ENCODE measurements at places on chromosomes 6 and 20.

DNA sequence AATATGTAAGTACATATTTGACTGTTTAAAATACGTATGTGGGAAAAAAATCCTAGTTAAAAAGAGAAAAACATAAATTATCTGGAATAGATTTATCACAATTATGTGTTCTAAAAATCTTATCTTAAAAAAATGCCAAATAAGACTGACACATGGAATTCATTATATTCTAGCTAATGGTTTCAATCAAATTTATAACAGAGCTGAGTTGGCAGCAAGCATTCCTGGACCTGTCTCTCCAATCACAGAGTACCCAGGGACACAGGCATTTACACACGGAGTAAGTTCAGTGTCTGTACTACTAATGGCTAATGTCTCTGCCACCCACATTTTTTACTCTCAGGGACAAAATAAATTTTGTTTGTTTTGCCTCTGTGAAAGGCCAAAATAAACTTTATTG is 122.3 kb downstream of the RPS12 start:
- DNase-seq, result no peak

GRCh38 chr6:36386495-36387439 is 702 bp downstream of the ETV7 start:
- DNase-seq, result peak; percentile 16

GRCh38 chr6:29723262-29723665 is at the start of gene HLA-F:
Gene HLA-F, plus strand, starts transcription at chr6:29723434. Its CDS starts 30 bp downstream, at chr6:29723464.
- no peak for DNase-seq

DNA sequence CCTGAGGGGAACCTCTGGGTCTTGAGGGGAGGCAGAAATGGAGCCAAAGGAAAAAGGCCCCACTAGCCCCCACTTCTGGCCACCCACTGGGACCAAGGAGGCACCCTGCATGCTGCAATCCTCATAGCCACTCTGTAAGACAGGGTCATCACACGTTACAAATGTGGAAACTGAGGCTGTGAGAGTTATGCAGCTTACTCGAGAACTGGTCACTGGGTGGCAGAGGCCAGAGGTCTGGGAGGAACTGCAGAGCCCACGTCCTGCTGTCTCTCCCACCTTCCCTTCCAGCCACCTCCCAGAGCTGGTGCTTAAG is 18.1 kb downstream of the LEMD2 start:
- DNase-seq, result no peak

DNA sequence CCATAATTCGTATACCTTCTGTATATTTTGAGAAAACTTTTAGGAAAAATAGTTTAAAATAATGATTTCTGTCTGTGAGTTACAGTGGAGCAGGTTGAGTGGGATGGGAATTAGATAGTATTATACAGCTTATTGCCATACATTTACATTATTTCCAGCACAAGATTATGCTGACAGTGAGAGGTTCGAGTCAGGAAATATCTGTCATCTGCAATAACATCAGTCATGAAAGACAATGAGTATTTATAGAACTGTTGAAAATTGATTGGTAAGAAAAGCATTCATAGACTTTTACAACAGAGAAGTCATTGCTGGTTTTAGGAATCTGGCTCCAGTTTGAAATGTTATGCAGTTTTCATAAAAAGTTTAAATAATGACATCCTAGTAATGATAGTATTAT is 45.9 kb downstream of the FAM135A start:
- no peak for DNase-seq

DNA sequence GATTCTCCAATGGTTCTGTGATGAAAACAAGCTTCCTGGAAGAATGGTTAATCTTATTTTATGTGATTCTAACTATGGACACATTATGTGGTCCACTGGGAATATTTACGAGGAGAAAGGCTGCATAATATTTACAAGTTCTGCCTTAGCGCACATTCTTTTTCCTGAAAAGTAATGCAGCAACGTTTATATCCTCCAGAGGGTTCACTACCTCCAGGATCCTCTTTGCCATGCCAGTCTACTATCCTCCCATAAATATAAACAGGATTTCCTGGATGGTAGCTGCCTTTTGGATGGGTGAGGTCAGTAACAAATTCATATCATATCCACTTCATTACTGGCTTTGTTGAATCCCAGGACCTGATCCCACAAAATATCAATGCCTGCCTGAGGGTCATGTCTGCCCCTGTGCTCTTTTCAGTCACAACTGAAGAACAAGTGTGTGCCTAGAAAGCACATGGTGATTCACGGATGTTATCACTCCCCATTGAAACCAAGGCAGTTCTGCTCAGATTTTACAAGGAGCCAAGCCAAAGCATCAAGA is 30.4 kb downstream of the ADGRF5 start:
- no peak for DNase-seq

GRCh38 chr20:58616411-58616810 is 34.7 kb upstream of the STX16 start:
- no peak for DNase-seq

DNA sequence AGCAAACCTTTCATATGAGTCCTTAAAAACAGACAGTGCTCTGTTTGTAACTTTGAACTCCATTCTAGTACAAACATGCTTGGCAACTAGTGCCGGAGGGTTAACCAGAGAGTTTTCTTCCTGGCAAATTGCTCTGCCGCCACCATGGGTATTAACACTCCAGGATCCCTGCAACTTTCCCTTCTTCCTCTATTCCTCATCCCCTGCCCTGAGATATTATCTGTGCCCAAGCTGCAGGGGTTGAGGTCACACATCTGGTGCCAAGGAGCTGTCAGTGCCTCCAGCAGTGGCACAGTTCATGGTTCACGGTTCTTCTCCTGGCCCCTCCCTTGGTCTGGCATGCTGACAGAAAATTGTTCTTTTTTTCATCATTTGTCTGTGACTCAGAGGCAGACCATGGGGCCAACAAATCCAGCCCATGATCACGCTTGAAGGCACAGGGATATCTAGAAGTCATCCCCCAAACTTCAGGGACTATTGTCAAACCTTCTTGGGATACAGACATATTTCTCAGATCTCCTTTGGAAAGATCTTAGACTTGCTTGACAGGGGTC is 77.5 kb downstream of the ATXN1 start:
- DNase-seq, result no peak

DNA sequence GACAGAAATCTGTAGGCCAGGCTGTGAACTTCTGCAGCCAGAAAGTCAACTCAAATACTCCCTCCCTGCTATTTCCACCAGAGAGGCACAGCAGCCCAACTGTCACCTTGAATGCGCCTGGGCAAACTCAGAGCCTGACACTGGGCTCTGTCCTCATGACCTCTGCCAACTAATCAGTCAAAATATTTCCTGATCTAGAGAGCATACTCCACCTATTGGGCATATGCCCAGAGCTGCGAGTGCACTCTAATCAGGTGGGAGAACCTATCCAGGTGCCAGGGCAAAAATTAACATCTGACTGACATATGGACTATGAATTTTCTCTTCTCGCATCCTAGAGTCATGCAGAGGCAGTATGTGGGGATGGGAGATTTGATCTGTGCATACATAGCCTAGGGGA is 406.3 kb upstream of the RUNX2 start:
- no peak for DNase-seq

- DNase-seq, result no peak
Measured at GRCh38 chr6:71510057-71510713, 221.6 kb downstream of the OGFRL1 start.

- peak; percentile 44 for DNase-seq
Measured at GRCh38 chr6:127118298-127119101, at the start of gene RSPO3. Gene RSPO3, plus strand, starts transcription at chr6:127118671. Its CDS starts 522 bp downstream, at chr6:127119193.

- no peak for DNase-seq
Measured at GRCh38 chr6:6492675-6493074, 95.8 kb upstream of the LY86 start.

GRCh38 chr20:62782893-62783278 is 13.4 kb upstream of the MRGBP start:
- no peak for DNase-seq

- no peak for DNase-seq
Measured at GRCh38 chr20:61037498-61037897, 214.6 kb upstream of the CDH4 start.

DNA sequence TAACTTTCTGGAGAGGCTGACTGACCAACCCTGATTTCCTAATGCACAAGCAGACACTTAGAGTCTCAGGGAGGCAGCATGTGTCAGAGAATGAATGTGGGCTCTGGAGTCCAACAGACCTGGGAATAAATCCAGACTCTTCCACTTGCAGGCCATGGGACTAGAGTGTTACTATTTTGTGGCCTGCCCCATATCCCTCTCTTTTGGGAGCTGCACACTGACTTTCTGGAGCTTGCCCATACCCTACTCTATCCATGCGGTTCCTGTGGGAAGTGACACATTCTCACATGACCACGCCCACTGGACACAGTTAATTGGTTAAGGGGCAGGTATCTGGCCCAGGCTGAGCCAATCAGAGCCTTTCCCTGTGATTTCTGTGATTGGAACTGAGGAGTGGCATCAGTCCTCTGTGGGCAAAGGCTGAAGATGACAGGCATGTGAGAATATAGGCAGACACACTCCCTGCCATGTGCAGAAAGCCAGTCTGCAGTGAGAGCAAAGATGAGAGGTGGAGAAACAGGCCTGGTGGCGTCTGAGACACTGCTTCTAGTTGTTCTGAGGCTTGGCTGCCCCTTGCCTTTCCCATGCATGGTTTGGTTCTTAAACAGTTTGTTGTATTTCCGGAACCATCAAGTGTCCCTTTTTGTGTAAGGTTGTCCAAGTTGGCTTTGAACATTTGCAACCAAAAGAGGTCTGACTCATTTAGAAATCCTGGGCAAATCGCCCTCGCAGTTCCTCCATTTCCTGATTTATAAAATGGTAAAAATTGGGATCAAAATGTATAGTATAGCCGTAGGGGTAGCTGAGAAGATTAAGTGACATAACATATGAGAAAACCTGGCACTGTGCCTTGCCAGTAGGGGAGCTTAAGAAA is 125.6 kb downstream of the CDC5L start:
- no peak for DNase-seq

DNA sequence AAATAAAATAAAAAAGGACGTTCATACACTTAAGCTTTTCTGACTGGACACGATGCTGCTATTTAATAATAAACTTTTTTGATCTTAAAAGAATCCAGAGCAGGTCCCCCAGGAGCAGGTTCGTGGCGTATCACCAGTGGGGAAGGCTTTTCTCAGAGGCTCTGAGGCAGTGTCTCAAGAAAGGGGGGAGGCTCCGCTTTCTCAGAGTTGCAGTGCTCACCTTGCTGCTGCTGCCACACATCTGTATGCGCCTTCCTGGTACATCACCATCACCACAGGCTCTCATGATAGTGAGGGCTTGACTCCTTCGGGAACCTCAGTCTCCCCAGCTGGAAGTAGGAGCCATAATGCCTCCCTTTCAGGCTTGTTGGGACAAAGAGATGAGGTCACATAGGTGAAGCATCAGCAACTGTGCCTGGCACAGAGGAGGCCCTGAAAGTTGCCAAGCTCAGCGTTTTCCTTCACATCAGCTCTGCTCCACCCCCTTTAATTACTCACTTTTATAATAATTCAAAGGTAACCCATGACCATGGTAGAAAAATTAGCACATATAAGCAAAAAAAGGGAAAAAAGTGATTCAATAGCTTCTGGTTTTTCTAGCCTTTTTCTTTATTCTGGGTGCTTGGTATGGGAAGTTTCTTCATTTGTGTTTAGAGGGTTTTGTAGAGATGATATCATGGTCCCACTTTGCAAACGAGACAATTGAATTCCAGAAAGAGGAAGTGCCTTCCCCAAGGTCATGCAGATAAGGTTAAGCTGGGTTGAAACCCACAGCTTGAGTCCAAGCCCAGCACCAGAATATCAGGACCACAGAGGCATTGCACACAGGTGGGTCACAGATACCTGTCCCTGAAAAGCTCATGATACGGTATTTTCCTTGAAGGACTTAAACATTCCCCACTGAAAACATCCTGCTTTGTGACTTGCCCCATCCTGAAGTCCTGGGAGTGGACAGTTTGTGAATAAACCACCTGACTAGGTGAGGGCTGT is 24.5 kb downstream of the SRSF3 start:
- DNase-seq, result no peak

DNA sequence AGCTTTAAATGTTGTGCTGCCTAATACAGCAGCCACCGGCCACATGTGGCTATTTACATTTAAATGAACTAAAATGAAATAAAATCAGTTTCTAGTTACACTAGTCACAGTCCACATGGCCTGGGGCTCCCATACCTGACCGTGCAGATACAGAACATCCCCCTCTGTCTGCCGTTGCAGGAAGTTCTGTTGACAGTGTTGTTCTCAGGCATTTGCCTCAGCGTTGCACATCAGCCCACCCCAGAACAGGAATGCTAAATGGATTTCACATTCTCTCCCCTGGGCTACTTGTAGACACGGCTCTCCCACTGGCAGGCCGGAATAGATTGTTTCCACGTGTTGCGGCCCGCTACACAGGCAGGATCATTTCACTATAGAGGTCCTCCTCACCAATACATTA is 26.3 kb downstream of the JAG1 start:
- DNase-seq, result no peak

- DNase-seq, result no peak
Measured at GRCh38 chr20:45538209-45538799, 978 bp downstream of the WFDC6 start.

DNA sequence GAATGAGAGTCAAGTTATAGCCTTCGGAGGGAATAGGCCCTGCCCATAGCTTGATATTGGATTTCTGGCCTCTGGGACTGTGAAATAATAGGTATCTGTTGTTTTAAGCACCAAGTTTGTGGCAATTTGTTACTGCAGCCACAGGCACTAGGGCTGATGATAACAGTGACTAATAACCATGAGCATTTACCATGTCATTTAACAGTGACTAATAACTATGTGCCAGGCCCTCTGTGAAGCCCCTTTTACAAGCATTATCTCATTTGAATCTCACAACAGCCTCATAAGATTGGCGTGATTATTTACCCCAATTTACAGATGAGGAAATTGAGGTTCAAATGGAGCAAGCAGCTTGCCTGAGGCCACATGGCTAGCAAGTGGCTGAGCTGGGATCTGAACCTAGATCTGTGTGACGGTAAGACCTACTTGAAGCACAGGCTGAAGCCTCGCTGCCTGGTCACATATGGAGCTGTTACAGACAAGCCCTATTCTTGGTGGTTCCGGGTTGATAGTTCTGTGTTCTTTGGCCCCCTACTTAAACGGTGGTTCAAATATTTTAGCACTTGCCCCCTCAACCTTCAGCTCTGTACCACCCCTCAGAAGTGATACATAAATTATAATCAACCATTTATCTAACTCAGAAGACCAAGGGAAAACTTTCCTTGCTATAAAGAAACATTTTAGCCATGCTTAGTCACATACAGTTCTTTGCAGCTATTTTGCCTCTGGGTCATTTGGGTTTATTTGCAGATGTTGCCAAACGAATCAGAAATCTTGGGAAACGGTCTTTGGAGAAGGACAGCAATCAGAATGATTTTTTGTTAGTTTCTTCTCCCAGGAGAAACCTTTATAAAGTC is 98.3 kb downstream of the ELOVL5 start:
- no peak for DNase-seq

DNA sequence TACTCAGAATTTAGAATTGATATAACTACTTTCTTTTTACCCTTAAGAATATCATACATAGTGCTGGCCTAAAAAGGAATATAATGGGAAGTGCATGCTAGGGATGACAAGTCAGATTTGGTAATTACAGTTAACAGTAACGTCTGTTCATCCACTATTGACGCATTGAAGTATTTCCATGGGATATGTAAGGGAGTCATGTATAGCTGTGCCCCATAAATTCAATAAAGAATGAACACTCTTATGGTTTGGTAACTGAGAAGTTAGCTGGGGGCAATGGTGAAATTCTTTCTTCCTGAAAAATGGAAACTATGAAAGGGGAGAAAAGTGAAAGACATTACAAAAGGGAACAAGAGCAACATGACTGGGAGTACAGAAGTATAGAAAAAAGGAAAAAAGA is 2.6 kb upstream of the COL19A1 start:
- DNase-seq, result no peak

Data from NCI-H1092 treated with DMSO at 0.1 percent for 48 hours (cell line).